ENCODE measurements at places on chromosomes 5 and 9.

GRCh38 chr9:126317513-126317912 is 9.1 kb upstream of the MVB12B start:
- no peak for DNase-seq

GRCh38 chr5:60843936-60844905 is at the start of gene ELOVL7:
Gene ELOVL7, minus strand, starts transcription at chr5:60844269. Its CDS starts 56,872 bp downstream, at chr5:60787397.
- peak; percentile 68 for DNase-seq

DNA sequence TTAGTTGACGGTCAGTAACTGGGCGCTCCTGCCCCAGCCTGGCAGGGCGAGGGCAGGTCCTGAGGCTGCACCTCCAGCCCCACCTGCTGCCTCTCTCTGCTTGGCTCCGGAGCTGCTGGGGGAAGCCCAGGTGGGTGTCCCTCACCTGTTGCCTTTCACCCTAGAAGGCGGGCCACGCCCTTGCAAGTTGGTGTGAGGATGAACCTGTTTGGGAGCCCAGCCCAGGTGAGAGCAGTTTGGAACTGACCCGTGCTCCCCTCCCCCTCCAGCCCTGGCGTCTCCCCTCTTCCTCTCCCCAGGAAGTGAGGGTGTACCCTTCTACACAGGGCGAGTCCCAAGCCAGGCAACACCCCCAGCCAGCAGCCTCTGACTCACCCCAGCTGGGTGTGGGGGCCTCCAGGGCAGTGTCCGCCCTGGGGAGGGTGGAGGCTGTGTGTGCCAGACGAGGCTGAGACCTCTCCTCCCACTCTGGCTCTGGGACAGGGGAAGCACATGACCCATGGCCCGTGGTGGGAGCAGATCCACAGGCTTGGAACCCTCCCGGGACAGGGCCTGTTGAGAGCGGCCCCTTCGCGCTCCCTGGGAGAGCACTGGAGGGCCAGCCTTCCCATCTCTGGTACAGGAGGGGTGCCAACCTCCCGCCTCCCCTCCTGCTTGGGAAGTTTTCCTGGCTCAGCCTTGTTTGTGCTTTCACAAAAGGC is 10.4 kb downstream of the LRRC8A start:
- DNase-seq = peak; percentile 53

DNA sequence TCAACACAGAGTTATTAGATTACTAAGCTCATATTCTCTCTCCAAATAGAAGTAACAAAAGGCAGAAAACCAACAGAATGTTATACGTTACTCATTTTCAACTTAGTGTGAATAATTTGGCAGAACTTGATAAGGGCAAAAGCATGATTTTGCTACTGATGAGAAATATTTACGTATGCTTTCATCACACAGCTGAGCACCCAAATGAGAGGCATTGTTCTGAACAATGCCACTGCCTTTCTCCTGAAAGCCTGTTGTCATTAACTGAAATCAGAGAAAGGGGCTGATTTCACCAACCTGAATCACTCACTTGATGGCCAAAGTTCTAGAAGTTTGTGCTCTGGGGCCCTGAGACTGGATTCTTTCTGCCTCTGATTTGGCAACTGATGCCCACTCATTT is 367.5 kb upstream of the PTGER4 start:
- no peak for DNase-seq

- DNase-seq = no peak
Observed at GRCh38 chr9:74721696-74722660, 165.7 kb downstream of the TRPM6 start.

DNA sequence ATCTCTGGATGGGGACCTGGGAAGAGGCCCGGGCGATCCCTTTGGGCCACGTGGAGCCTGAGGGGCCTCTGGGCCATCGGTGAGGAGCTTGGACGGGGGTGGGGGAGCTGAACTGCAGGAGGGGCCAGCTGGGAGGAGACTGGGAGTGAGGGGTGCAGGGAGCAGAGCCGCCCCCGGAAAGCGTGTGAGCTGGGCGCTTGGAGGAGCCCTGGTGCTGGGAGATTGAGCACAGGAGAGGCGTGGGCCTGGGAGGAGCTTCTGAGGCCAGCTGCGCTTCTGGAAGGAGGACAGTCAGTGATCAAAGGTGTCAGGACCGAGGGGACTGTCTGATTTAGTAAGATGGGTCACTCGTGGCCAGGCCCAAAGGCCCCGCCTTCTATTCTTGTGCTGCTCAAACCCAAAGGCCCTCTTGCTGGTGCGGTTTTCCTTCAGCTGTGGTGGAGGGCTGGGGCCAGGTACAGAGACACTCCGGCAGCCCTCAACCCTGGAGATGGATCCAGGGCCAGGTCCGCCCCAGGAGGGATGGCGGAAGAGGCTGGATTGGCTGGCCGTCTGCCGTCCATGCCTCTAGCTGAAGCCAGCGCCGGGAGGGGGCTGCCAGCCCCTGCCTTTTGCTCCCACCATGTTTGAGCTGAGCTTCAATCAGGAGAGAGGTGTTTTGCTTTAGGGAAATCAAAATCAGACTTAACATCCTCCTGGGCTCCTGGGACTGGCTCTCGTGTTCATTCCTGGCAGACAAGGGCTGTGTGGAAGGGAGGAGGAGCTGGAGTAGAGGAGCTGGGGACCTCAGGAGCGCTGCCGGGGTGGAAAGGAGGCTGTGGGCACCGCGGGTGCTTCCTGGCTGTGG is 21.6 kb downstream of the NCS1 start:
- no peak for DNase-seq

Measured in right lung (tissue), 10 donors.